NCI-H345 (cell line): ENCODE measurements at places on chromosomes 7 and 10.

DNA sequence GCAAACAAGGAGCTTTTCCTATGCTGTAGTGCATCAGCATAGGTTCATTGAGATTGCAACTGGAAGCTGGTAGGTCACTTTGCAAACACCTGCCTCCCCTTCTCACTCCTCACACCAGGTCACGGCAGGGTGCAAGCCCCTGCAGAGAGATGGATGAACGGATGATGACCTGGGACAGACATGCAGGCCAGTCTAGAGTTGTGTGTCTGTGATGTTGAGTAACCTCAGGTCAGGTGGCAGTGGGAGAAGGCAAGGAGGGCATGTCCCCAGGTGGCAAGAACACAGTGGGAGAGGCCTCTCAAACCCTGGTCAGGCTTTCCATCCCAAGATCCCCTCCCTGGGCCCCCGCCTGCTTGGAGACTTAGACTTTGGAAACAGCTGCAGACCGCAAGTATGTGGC is 197.1 kb upstream of the LYZL2 start:
- DNase-seq = no peak

GRCh38 chr10:34403512-34403911 is 411.6 kb downstream of the PARD3 start:
- no peak for DNase-seq

- DNase-seq = no peak
These were observed 175.3 kb upstream of the AGR3 start for GRCh38 chr7:17057143-17057509.

DNA sequence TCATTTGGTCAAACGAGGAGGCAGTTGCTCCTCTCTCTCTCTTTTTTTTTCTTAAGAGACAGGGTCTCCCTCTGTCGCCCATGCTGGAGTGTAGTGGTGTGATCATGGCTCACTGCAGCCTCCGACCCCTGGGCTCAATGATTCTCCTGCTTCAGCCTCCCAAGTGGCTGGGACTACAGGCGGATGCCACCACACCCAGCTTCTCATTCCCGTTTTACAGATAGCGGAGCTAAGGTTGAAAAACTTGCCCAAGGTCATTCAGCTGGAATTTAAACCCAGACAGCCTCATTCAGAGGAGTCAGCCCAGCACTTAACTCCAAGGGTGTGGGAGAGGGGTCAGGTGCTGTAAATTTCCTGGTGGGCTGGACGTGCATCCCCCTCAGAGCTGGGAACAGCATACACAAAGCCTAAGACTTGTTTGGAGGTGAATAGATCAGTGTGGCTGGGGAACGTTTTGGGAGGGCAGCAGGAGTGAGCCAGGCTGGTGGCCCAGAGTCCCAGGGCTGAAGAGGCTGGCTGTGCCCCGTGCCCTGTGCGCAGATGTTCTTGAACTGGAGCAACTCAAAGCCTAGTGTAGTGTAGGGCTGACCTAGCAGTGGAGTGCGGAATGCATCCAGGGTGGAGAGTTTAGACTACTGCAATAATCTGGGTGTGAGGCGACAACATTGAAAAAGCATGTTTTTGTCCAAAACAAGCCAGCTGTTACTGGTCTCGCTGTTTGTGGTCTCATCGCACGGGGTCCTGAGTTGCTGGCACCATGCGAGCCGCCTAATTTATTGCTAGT is 2.3 kb downstream of the HTRA1 start:
- no peak for DNase-seq
